Renal cortical epithelial cell (primary cell): ENCODE measurements at places on chromosomes 12 and 14. TPM values are rescaled to one million over a fixed set of nuclear protein-coding genes. Genes with fewer than 3 reads are reported as not detected.
A peak's percentile ranks its signal among the peaks of the same experiment; 100 is the strongest.

Gene FKBP11
- 6.4 and 8.0 TPM in 2 replicates for total RNA-seq

Gene ATF7IP
- 16.0 and 51.7 TPM in 2 replicates for total RNA-seq

- DNase-seq: no peak
Measured at GRCh38 chr12:52796839-52797528, 1.1 kb upstream of the KRT3 start.

- no peak for DNase-seq
Measured at GRCh38 chr14:33837943-33838683, 112.8 kb downstream of the EGLN3 start.

- no peak for DNase-seq
Measured at GRCh38 chr12:63321373-63321772, 170.4 kb upstream of the AVPR1A start.

GRCh38 chr12:57095440-57095839 is 6.5 kb downstream of the NAB2 start:
- DNase-seq: no peak

GRCh38 chr12:12786706-12787601 is 1.5 kb downstream of the APOLD1 start:
- DNase-seq: peak; percentile 61

DNA sequence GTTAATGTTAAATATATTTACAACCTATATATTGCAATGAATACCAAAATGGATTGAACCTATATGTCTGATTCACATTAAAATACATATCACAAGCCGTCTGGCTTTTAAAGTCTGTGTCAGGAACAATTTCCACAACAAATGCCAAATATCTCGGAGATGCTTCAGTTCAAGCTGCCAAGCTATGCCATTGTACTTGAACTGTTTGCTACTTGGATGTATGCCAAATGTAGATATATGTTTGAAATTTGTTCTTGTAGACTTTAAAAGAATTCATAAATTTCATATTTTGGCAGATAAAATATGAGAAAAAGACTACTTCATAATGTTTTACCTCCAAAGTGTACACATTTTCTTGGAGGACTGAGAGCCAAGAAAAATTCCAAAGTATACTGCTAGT is 37.0 kb downstream of the WASHC3 start:
- DNase-seq: no peak
